Mesangial cell (primary cell): ENCODE measurements at places on chromosomes 2 and 18. TPM values are rescaled to one million over a fixed set of nuclear protein-coding genes. Genes with fewer than 3 reads are reported as not detected.

CYP27A1 gene
- 11.9 and 26.1 TPM in 2 replicates for total RNA-seq

WDCP gene
- total RNA-seq = 5.3 and 6.7 TPM in 2 replicates

SLC16A14 gene
- 0.81 and 1.6 TPM in 2 replicates for total RNA-seq

COLEC12 gene
- 1.6 and 9.4 TPM in 2 replicates for total RNA-seq

KCNF1 gene
- total RNA-seq = not detected in 2 replicates

DNAH6 gene
- under 0.01 and 0.13 TPM in 2 replicates for total RNA-seq

CHST9 gene
- total RNA-seq = 0.81 and 2.0 TPM in 2 replicates

SLC23A3 gene
- total RNA-seq = under 0.01 and 0.25 TPM in 2 replicates

DUSP2 gene
- 2.1 and 3.8 TPM in 2 replicates for total RNA-seq

MPP4 gene
- 0.13 and 2.3 TPM in 2 replicates for total RNA-seq

C2orf92 gene
- 2.3 and 2.4 TPM in 2 replicates for total RNA-seq

PER2 gene
- total RNA-seq = 3.7 and 3.8 TPM in 2 replicates

EMILIN1 gene
- 15.2 and 79.6 TPM in 2 replicates for total RNA-seq

PLCL1 gene
- under 0.01 and 0.51 TPM in 2 replicates for total RNA-seq

RAD51AP2 gene
- total RNA-seq = under 0.01 TPM in 1 of 2 replicates, not detected in the other

B3GNT7 gene
- 7.0 and 9.9 TPM in 2 replicates for total RNA-seq

CLHC1 gene
- total RNA-seq = 1.5 and 2.2 TPM in 2 replicates

GPR45 gene
- total RNA-seq = 0.16 and 0.25 TPM in 2 replicates

TUBA3E gene
- total RNA-seq = not detected in 2 replicates

TMEM178A gene
- 4.4 and 12.5 TPM in 2 replicates for total RNA-seq

SLC4A1AP gene
- 15.5 and 20.5 TPM in 2 replicates for total RNA-seq

TRIP12 gene
- total RNA-seq = 89.1 and 94.7 TPM in 2 replicates

CPO gene
- total RNA-seq = 0.13 TPM in 1 of 2 replicates, not detected in the other

MERTK gene
- total RNA-seq = 1.3 and 3.7 TPM in 2 replicates

DNER gene
- 0.63 and 0.65 TPM in 2 replicates for total RNA-seq

POTEF gene
- 0.16 TPM in 1 of 2 replicates, not detected in the other for total RNA-seq

GDF7 gene
- total RNA-seq = not detected in 2 replicates

UGT1A4 gene
- not detected in 2 replicates for total RNA-seq

DRC1 gene
- total RNA-seq = not detected in 2 replicates
